ENCODE measurements at places on chromosomes 2 and 18. TPM values are rescaled to one million over a fixed set of nuclear protein-coding genes. Genes with fewer than 3 reads are reported as not detected.

- DNase-seq, result no peak
Observed at GRCh38 chr2:70304498-70304897, 2.6 kb upstream of the FAM136A start.

DNA sequence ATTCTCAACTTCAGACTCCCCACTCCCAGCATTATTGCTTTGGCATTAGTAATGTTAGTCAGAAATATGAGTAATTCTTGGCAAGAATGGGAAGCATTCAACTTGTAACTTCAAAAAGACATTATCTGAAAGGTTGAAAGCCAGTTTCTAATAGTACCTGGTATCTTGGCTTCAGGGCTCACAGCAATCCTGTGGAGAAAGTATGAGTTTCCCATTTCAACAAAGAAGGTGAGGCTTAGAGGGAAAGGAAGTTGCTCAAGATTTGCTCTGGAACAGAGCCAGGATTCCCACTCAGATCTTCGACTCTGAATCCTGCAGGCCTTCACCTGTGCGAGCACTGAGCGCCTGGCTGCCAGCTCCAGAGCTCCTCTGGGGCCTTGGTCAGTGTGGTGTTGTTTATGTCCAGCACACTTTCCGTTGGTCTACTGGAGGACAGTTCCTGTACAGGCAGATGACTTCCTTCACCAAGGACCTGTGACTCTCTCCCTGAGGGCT is 136.1 kb downstream of the MCFD2 start:
- DNase-seq, result no peak

DNA sequence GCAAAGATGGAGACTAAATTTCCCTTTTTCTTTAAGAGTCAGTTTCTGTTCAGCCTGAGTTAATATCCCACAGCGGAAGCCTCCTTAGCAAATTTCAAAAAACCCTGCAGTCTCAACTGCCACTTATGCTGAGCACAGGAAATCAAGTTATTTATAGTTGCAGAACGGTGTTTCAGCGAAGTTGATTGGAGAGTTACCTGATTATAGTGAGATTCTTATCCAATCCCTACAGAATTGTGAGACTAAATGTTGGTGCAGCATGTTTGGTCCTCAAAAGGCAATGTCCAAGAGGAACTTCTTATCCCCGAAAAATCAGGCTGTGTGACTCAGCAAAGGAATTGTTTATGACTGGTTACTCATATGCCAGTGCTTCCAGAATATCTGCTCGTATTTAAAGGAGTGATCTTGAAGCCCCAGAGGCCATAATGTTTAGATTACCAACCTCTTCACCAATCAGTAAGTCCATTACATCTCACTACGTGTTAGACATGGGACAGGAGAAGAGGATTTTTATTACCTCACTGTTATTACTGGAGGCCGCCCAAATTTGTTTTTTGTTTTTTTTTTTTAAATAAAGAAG is 67.9 kb downstream of the LRRFIP1 start:
- no peak for DNase-seq

DNA sequence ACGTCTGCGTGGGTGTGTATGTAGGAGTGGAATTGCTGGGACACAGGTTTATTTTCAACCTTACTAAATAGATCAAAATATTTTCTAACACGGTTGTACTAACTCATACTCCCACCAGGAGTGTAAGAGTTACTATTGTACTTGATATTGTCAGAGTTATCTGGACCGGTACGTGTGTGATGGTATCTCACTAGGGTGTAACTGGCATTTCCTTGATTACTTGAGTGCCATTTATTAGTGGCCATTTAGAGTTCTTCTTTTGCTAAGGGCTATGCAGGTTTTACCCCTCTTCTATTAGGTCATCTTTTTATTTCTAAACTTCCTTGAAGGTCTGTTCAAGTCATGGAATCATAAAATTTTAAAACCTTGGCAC is 33.5 kb downstream of the CENPO start:
- no peak for DNase-seq

GRCh38 chr2:41867553-41867952 is 180.3 kb upstream of the PKDCC start:
- no peak for DNase-seq

ATP6V1B1 gene
- total RNA-seq, result 0.89 TPM

DNA sequence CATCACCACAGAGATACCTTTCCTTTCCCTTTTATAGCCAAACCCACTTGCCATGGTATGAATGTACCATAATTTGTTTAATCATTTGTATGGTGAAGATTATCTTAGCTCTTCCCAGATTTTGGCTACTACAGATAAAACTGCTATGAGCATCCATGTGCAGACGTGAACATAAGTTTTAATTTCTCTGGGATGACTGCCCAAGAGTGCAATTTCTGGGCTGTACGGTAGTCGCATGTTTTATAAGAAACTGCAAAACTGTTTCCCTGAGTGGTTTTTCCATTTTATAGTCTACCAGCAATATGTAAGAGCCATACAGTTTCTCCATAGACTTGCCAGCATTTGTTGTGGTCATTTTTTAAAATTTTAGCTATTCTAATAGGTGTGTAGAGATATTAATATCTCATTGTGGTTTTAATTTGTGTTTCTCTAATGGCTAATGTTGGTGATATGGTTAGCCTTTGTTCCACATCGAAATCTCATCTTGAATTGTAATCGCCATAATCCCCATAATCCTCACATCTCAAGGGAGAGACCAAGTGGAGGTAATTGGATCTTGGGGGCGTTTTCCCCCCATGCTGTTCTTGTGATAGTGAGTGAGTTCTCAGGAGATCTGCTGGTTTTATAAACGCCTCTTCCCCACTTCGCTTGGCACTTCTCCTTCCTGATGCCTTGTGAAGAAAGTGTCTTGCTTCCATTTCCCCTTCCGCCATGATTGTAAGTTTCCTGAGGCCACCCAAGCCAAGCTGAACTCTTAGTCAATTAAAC is 628.5 kb upstream of the KLHL29 start:
- no peak for DNase-seq

CHRNG gene
- total RNA-seq, result not detected

- peak; percentile 49 for DNase-seq
Observed at GRCh38 chr2:27752551-27753237, 18.8 kb upstream of the MRPL33 start.

DNA sequence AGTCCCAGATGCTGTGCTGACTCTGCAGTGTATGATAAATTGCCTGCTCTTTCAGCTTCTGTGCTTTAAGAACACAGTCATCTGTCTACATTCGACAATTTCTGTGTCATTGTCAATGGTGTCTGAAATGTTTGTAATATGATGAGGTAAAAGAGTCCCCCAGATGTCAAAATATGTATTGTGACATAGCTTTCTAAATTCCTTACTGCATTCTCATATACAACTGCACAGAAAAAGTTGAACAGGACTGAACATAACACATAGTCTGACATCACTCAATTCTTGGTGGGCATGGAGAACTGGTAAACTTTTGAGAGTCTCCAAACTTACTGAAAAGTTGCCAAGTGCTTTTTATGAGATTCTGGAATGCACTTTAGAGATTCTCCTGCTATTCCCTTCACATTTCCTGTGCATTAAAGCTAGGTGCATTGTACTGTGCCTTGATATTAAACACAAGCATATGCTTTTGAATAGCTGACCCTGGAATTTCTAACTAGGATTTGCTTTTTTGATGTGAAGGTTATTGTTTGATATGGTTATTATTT is 48.1 kb upstream of the ARHGAP28 start:
- DNase-seq, result no peak

- DNase-seq, result no peak
Observed at GRCh38 chr2:144358979-144359541, 160.9 kb downstream of the ZEB2 start.

DNA sequence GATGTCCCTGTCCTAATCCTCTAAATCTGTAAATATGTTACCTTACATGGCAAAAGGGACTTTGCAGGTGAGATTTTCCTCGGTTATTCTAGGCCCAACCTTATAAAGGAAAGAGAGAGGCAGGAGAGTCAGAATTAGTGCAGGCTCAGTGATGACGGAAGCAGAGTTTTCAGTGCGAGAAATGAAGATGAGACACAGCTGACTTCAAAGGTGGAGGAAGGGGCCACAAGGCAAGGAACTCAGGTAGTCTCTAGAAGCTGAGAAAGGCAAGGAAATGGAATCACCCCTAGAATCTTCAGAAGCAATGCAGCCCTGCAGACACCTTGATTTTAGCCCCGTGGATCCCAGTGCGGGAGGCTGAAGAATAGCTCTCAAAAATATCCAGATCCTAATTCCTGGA is 7.2 kb upstream of the LCLAT1 start:
- DNase-seq, result no peak

BOLL gene
- total RNA-seq, result not detected

SLC1A4 gene
- total RNA-seq, result 16.9 TPM

IL1A gene
- total RNA-seq, result 0.50 TPM

DNA sequence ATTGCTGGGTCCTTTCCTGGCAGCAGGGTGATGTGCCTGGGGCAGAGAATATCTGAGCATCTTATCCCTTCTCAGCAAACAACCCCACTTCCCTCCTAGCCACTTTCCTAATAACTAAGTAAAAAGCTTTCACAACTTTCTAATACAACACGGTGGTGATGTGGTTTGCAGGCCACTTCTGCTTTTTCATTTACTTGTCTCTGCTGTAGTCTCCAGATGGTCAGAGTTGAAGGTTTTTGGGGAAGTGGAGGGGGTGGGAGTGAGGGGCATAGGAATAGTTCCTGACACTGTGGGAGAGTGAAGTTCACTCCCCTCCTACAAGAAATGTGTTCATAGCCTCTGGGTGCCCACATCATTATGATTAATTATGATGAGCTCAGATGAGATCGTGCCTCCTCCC is 11.6 kb downstream of the OXER1 start:
- no peak for DNase-seq

- DNase-seq, result peak; percentile 95
Observed at GRCh38 chr18:56650944-56651770, at the start of gene WDR7. WDR7 (plus strand) TSS chr18:56651359; CDS start chr18:56672516, 21,157 bp downstream.

- DNase-seq, result no peak
Observed at GRCh38 chr2:238872628-238873380, 24.9 kb downstream of the TWIST2 start.

- DNase-seq, result no peak
Observed at GRCh38 chr2:236749346-236749745, 179.7 kb downstream of the ACKR3 start.

VAMP8 gene
- 176 TPM for total RNA-seq

DNA sequence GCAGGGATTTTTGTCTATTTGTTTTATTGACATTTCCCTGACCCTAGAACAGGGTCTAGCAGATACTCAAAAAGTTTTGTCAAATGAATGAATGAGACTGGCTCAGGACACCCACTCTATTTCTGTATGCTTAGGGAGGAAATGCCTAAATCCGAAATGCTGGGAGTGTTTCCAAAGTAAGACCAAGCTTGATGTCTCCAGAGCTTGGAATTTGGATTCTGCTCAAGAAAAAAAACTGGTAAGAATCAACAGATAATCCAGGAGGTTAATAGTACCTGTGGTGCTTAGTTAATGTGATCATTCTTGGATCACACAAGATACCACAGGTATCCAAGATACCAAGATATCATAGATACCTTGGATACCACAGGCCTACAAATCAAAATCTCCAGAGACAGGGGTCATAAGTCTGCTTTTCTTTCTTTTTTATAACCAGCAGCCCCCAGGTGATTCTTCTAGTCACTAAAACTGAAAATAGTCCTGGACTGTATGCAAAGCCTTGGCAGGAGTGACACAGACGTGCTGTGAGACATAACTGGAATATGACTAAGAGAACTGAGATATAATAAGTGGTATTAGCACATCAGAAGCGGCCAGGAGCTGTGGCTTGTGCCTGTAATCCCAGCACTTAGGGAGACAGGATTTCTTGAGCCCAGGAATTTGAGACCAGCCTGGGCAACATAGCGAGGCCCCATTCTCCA is 39.9 kb upstream of the SP3 start:
- no peak for DNase-seq

GRCh38 chr2:26564121-26564644 is 77.0 kb downstream of the CIB4 start:
- no peak for DNase-seq

AOX1 gene
- 29.4 TPM for total RNA-seq

PROM2 gene
- 5.6 TPM for total RNA-seq

DNA sequence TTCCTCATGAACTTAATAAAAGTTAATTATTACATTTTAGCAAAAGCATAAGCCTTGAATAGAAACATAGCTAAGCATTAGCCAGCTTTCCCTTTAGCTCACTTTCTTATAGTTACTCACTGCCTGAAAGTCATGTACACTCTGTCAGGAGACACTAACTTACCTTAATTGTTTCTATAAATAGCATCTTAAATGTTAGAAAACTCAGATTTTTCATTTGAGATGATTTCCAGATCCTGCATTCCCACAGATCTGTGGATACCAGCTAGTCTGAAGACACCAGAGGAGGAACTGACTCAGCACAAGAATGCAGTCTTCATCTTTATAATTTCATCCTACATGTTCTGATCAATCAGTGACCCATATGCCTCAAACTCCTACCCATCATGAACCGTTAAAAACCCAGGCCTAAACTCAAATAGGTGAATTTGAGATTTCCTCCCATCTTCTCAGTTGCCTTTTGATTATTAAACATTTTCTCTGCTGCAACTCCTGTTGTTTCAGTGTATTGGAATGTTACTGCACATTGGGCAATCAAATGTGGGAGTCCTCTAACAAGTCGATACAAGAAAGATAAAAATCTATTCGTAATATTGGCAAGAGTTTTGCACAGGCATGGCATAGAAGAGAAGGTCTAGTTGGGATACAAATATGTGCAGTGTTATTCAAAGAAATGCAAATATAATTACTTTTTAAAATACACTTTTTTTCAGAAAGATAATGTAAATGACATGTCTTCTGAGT is 857.4 kb upstream of the CDH2 start:
- DNase-seq, result no peak

C18orf54 gene
- total RNA-seq, result 4.8 TPM

DNA sequence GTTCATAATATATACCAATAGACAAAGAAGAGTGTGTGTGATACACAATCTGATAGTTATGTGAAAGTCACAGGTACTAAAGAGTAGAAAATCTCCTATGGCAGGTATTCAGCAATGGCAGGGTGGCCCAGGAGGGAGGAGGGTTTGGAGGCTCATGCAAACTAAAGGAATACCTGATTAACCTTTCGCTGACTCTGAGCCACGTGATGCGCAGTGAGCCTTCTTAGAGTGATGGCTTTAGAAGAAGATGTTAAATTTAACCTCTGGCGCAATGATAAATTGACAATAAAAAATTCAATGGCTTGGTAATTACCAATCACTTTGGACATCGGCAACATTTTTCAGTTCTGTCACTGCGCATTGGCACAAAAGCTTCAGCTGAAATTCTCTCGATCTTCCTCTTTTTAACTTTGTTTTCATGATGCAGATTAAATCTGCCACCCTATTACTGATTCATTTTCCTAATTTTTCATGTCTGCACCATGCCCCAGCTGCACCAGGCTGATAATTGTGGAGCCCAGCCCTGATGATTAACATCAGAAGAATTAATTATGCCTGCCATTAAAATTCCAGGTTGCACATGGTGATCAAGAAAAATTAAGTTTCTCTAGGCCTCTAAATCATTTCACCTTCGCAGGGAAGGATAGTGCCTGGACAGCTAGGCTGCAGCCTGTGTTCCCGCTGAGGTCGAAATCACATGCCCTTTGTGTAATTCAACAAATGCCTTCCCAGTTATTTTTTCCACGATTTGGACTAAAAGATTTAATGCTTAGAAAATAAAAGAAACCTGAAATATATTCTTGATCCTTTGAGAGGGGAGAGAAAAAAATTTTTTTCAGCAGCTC is 250.6 kb upstream of the HNRNPA3 start:
- no peak for DNase-seq

TRIM43 gene
- not detected for total RNA-seq

Measured in left lung (tissue), 14 donors.